ENCODE measurements at places on chromosomes 11 and 22.

GRCh38 chr11:128289048-128289447 lies 298.3 kb downstream of the ETS1 start:
- H3K4me1 ChIP-seq = peaks cover 28% of the 10 kb centered on the region
- no peaks in the 10 kb centered on the region for H3K27me3 ChIP-seq
- H3K4me3 ChIP-seq = no peak overlapping the region
- no peaks in the 10 kb centered on the region for H3K36me3 ChIP-seq
- no peak for DNase-seq

- no peaks in the 10 kb centered on the region for H3K36me3 ChIP-seq
- H3K4me1 ChIP-seq = no peaks in the 10 kb centered on the region
- DNase-seq = no peak
- no peak overlapping the region for H3K4me3 ChIP-seq
- H3K27ac ChIP-seq = no peak overlapping the region
- H3K27me3 ChIP-seq = no peaks in the 10 kb centered on the region
These were observed 28.7 kb downstream of the DDIAS start for GRCh38 chr11:82930229-82930628.

GRCh38 chr11:78179459-78180071 lies 8.9 kb downstream of the KCTD21 start:
- H3K4me1 ChIP-seq = peaks cover 6% of the 10 kb centered on the region
- no peaks in the 10 kb centered on the region for H3K27me3 ChIP-seq
- H3K27ac ChIP-seq = no peak overlapping the region

- H3K36me3 ChIP-seq = no peaks in the 10 kb centered on the region
- H3K4me1 ChIP-seq = peaks cover 5% of the 10 kb centered on the region
- H3K4me3 ChIP-seq = no peak overlapping the region
- no peaks in the 10 kb centered on the region for H3K27me3 ChIP-seq
- no peak overlapping the region for H3K27ac ChIP-seq
These were observed 53.0 kb upstream of the MPEG1 start for GRCh38 chr11:59265735-59266134.

Measured in tibial nerve (tissue), 4 donors.